ENCODE measurements at places on chromosomes 4 and X.

- ATAC-seq, result no peak
Measured at GRCh38 chrX:145506214-145506613, 258.9 kb downstream of the SPANXN1 start.

DNA sequence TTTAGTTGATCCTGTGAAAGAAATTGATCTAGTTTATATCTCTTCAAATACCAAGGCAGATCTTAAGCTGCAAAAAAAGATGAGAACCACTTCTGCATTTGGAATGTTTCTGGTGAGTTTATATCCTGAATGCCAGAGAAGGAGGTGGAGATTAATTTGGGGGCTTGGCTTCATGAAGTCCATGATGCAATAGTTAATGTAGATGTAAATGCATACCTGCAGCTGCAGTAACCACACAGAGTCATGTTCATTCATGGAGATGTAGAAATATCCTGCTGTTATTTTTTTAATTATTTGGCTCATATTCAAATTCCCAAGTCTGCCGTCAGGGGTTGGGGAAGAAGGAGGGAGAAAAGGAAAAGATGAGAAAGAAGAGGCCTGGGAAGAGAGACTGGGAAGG is at the start of gene SULT1E1:
Gene SULT1E1 (minus strand): TSS at position 94 of the 400 bp plus-strand sequence. CDS start 2,501 bp downstream, outside the sequence.
- no peak for ATAC-seq

DNA sequence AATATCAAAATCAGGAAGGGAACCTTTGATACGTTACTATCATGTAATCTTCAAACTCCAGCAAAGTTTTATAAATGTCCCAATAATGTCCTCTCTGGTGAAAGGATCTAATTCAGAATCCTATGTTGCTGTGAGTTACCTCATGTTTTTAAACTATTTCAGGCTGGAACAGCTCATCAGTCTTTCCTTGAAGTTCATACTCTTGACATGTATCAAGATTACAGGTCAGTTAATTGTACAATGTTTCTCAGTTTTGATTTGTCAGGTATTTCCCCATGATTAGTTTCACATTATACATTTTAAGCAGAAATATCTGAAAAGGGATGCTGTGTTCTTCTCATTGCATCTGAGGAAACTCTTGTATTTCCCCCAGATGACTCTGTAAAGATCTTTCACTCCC is 136.5 kb upstream of the HS3ST1 start:
- peak; percentile 34 for ATAC-seq

GRCh38 chrX:96464880-96465558 is 219.6 kb upstream of the DIAPH2 start:
- no peak for ATAC-seq

DNA sequence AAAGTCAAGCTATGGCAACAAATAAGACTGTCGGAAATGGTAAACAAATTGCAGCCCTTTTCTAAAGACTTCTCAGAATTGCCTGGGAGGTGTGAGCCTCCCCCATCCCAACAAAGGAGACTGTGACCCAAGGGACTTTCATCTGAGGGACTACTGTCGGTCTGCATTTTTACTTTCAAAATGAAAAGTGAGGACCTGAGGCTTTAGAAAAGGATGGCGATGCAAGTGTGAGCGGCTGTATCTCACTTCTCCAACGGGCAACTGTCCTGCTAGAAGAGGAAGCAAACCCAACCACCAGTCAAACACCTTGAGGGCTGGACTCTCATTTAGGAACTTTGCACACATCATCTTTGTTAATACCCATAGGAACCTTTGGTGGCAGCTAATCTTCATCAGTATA is 62.6 kb upstream of the CLNK start:
- ATAC-seq, result peak; percentile 84

- peak; percentile 92 for ATAC-seq
Measured at GRCh38 chr4:176013476-176014247, 52.0 kb upstream of the WDR17 start.

GRCh38 chr4:84767168-84767567 is 184.2 kb downstream of the CDS1 start:
- ATAC-seq, result no peak

DNA sequence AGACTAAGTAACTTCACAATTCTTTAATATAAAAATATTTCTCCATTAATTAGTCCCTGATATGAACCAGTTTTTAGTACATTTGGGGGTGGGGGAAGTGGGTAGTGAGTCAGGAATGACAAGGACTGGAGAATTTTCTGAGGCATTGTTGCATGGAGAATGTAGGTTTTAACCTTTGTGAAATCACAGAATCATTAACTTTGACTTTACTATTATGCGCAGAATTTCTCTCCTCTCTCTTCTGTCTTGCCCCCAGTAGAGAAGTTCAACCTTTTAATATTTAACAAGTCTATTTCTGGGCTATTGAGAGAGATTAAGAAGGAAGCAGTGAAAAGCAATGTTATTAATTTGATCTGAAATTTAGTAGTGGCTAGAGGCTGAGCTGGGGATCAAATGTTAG is 597.0 kb downstream of the PCDH18 start:
- ATAC-seq, result no peak

- ATAC-seq, result no peak
Measured at GRCh38 chr4:40995850-40996249, 218.5 kb downstream of the APBB2 start.

DNA sequence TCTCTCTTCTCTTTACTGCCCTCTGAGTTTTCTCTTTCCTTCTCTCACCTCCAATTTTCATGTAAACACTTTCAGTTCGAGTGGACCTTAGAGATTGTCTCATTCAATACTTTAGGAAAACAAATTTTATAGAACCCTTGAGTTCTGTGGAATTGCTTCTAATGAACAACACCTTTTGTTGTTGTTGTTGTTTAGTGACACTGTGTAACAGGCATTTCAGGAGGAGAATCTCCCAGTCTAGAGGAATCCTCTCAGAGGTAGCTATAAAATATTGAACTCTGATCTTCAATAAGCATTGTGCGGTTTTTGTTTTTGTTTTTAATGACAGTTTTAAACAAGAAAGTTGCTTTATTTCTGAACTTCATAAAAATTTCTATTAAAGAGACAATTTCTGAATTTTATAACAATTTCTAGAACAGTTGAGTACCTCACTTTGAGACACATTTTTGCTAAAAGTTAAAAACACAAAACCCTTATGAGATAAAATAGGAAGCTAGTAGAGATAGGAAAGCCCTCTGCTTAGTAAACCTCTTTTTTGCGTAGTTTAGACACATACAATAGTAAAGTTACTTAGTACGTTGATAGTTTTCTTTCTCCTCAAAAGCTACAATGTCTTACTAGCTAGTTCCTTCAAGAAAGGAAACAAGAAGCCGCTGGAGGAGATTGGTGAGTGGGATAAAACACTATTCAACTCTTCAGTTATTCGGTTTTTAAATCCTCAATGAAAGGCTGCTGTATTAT is 38.8 kb downstream of the CLCN3 start:
- no peak for ATAC-seq

- no peak for ATAC-seq
Measured at GRCh38 chrX:153074262-153074899, 2.1 kb downstream of the PNMA6A start.

DNA sequence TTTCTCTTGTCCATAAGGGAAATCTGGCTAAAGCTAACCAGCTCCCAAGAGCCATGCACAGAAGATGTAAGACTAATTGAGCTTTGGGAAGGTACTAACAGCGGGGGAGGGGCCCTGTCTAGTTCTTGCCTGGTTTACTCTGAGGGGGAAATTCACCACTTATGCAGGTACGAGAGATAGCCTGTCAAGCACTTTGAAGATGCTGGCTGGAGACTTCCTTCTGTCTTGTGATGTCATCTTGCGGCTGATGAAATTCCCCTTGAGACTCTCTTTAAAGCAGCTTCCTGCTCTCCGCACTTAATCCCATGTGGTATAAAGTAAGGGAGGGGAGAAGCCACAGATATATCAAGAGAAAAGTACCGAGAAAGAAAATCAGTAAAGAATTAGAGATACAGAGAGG is 345.3 kb downstream of the MAPK10 start:
- peak; percentile 76 for ATAC-seq

GRCh38 chrX:119698845-119699244 is 5.9 kb upstream of the SEPTIN6 start:
- no peak for ATAC-seq

GRCh38 chr4:172220679-172221078 is 407.5 kb downstream of the GALNTL6 start:
- no peak for ATAC-seq

GRCh38 chr4:108107729-108108382 is 60.9 kb downstream of the LEF1 start:
- ATAC-seq, result peak; percentile 5

DNA sequence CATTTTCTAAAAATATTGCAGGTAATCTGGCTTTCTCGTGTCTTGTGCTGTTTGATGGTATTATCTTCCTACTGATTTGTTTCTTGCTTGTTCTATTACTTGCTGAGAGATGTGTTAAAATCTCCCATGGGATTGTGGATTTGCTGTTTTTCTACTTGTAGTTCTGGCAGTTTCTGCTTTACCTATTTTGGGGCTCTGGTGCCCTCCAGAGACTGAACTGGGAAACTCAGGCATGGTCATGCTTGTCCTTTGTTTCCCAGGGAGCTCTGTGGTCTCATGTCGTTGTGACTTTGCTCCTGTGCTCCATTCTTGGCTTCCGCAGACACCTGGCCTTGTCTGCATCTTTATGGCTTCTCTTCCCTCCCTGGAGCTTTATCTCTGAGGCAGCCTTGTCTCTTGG is 39.5 kb downstream of the NSD2 start:
- ATAC-seq, result no peak

GRCh38 chrX:114580336-114580735 is 3.5 kb upstream of the HTR2C start:
- ATAC-seq, result no peak

DNA sequence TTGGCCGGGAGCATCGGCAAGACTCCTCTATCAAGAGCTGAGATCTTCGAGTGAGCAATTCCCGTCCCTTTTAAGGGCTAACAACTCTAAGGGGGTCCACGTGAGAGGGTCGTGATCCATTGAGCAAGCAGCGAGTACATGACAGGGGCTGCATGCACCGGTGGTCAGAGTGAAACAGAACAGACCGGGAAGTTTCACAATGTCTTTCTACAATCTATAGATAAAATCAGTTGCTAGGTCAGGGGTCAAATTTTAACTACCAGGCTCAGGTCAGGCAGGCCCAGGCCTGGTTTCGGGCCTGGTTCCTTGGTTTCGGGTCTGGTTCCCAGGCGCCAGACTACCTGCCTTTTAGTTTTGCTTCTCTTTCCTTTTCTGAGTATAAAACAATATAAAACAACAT is 160.1 kb downstream of the PTCHD1 start:
- no peak for ATAC-seq

- ATAC-seq, result no peak
Measured at GRCh38 chr4:177562859-177563258, 120.6 kb upstream of the AGA start.

DNA sequence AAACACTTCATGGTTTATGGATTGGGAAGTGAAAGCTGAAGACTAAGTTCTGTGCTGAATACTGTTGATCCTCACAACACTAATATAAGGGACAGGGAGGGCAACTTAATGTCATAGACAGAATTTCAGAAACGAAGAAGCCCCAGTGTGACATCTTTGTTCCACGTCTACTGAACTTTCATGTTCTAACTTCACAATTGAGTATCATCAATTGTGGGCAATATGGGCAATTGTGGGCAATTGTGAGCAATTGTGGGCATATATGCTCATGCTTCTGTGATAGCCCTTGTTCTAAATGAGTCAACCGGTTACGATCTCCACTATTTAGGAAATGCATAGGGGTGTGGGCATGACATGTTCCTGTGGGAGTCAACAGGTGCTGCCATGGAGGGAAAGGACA is 33.7 kb downstream of the CYBB start:
- ATAC-seq, result peak; percentile 67

DNA sequence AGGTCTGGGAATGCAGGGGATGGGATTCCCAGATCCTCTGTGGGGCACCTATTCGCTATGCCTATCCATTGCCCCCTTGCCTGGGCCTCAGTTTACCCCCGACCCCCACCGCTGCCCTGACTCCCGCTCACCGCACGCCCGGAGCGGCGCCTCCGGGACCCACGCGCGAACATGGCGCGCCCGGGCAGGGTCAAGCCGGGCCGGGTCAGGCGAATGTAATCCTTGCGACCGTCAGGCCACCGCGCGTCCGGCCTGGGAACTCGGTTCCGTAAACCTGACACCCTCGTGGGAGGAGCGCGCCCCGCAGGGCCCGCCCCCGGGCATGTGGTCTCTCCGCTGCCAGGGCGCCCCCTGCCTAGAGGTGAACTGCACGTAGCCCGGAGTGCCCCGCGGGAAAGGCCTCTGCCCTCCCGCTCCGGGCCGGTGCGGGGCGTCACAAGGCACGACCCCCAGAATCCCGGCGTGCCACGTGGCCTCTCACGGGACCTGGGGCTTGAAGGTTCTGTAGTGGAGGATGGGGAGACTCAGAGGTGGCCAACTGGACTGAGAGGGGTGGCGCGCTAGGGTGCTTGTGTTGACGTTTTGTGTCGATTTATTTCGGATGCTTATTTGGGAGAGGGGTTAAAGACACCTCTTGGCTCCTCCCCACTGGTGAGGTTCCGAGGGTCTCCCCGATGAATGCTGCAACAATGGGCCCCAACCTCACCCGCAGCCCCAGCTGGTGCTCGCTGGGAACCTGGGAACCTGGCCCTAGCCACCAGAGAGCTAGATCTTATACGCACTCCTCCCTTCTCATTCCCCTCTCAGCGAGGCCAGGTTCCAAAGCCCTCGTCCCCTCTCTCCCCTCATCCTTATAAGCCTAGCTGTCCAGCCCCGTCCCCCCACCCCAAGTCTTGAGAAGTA is at the start of gene PRICKLE3:
Gene PRICKLE3 (minus strand): TSS at position 249 of the 903 bp plus-strand sequence. CDS start 76 bp downstream, at position 173.
- ATAC-seq, result peak; percentile 54

- ATAC-seq, result no peak
Measured at GRCh38 chr4:28723371-28723770, 1862.7 kb downstream of the STIM2 start.

GRCh38 chr4:83266689-83267088 is 17.9 kb downstream of the COQ2 start:
- peak; percentile 90 for ATAC-seq
